PC-9 (cell line): ENCODE measurements at places on chromosomes 3 and 15.

DNA sequence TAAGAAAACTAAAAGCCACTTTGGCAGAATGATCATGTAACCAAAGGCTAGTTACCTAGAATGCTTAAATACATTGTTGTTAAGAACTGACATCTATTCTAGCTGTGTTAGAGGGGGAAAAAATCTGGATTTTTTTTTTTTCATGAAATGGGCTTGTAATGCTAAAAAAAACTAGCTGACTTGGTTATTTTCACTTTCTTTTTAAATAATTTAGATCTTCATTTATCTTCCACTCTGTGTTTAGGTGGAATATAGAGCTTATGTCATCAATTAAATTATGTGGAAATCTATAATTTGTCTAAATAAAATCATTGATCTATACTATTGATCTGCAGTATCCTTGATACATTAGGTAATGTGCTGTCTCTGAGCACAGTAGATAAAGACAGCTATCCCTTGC is 217.4 kb downstream of the TCF12 start:
- no peak for DNase-seq

DNA sequence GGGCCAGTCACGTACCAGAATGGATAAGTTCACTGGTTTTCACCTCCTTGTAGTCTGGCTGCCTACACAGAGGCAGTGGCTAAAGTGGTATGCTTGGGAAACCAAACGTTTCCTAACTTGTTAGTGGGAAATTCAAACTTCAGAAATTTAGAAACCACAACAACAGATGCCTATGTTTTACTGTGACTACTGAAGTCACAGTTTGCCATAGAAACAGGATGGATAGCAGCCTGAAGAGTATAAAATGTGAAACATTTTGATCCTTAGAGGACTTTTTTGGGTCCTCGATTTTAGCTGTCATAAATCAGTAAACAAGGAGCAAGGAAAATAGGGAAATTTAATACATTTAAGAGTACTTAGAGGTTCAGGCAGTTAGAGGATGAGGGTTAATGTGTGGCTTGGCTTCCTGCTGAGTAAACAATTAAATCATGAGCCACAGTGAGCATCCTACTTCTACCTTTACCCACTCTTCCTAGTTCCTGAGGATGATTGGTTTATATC is 48.6 kb downstream of the CMSS1 start:
- DNase-seq, result no peak

- no peak for DNase-seq
Observed at GRCh38 chr3:23002836-23003732, 200.0 kb upstream of the UBE2E2 start.

GRCh38 chr3:69174871-69175737 is 52.7 kb upstream of the LMOD3 start:
- DNase-seq, result no peak
